ENCODE measurements at places on chromosomes 7 and 10. TPM values are rescaled to one million over a fixed set of nuclear protein-coding genes. Genes with fewer than 3 reads are reported as not detected.

Gene BEND7
- not detected for total RNA-seq

Gene MBLAC1
- total RNA-seq: 3.6 TPM

DNA sequence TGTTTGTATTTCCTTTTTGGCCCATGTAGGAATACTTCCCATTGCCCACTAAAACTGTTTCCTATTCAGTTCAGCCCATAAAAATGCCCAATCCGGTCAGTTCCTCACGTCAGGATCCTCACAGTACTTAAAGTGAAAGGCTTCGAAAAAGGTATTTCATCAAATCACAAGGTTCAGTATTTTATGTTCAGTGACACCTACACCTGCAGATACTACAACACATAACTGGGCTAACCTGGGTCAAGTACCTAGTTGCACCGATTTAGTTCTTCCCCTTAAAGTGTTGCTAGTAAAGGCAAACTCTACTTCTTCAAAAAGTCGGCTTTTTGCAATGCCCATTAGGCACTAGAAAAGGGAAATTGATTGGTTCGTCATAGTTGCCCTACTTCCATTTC is 1.1 kb downstream of the SNX13 start:
- no peaks in the 10 kb centered on the region for H3K27me3 ChIP-seq
- peak overlapping the region; percentile 97 for H3K27ac ChIP-seq
- peaks cover 48% of the 10 kb centered on the region for H3K4me1 ChIP-seq
- no peak for DNase-seq

- no peaks in the 10 kb centered on the region for H3K27me3 ChIP-seq
- H3K4me1 ChIP-seq: peaks cover 97% of the 10 kb centered on the region
- H3K4me3 ChIP-seq: peak overlapping the region; percentile 67
- H3K36me3 ChIP-seq: peaks cover 68% of the 10 kb centered on the region
- DNase-seq: no peak
Measured at GRCh38 chr10:71747551-71748523, 25.5 kb downstream of the VSIR start.

- peaks cover 4% of the 10 kb centered on the region for H3K36me3 ChIP-seq
- H3K4me3 ChIP-seq: no peak overlapping the region
- no peak overlapping the region for H3K27ac ChIP-seq
Measured at GRCh38 chr10:5991708-5992107, 14.4 kb upstream of the IL15RA start.

Gene NPY
- total RNA-seq: not detected

GRCh38 chr7:129780974-129781927 is 169.7 kb downstream of the NRF1 start:
- peak overlapping the region; percentile 76 for H3K27ac ChIP-seq
- no peak for DNase-seq
- H3K4me1 ChIP-seq: peaks cover 43% of the 10 kb centered on the region
- peak overlapping the region; percentile 68 for H3K4me3 ChIP-seq
- peaks cover 3% of the 10 kb centered on the region for H3K36me3 ChIP-seq

- H3K4me3 ChIP-seq: no peak overlapping the region
- H3K36me3 ChIP-seq: no peaks in the 10 kb centered on the region
- no peaks in the 10 kb centered on the region for H3K4me1 ChIP-seq
- no peak overlapping the region for H3K27ac ChIP-seq
Measured at GRCh38 chr7:95102662-95103061, 195.3 kb downstream of the PPP1R9A start.

DNA sequence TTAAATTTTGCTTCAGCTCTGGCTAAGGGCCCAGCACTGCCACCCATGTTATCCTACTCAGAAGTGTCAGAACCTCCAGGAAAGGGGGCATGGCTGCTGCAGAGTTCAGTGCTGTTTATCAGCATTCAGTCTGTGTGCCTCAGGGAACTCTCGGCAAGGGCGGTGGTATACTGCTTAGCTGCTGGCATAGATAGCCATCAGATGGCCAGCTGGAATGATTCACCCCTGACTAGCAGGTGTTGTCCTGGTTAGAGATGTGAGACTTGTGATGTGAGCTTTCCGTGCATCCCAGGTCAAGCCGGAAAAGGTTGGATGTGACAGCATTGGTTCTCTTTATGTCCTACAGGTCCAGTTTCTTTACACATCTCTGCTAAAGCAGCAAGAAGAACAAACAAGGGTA is 22.1 kb downstream of the CEP55 start:
- H3K4me1 ChIP-seq: no peaks in the 10 kb centered on the region
- H3K27ac ChIP-seq: no peak overlapping the region
- peaks cover 81% of the 10 kb centered on the region for H3K36me3 ChIP-seq
- no peaks in the 10 kb centered on the region for H3K27me3 ChIP-seq

DNA sequence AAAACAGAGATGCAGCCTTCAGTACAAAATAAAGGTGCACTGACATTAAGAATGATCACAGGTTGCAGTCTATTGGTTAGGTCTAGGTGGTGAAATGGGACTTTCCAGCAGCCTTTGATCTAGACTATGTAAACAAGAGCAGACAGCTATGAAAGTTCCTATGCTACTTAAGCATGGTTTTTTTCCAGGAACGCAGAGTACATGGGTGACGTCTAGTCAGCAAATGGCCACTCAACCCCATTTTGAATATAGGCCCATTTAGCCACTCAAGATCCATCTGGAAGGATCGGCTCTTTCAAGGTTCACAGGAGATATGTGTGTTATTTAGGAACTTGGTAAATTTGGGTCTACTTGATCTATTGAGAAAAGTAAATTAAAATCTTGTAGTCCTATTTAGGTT is 1424.6 kb upstream of the LRRTM3 start:
- no peak for DNase-seq
- H3K27me3 ChIP-seq: no peaks in the 10 kb centered on the region
- H3K27ac ChIP-seq: no peak overlapping the region
- no peak overlapping the region for H3K4me3 ChIP-seq
- no peaks in the 10 kb centered on the region for H3K36me3 ChIP-seq

- no peak for DNase-seq
- H3K36me3 ChIP-seq: peaks cover 16% of the 10 kb centered on the region
- no peak overlapping the region for H3K4me3 ChIP-seq
- H3K4me1 ChIP-seq: peaks cover 6% of the 10 kb centered on the region
- H3K27me3 ChIP-seq: no peaks in the 10 kb centered on the region
Measured at GRCh38 chr7:77367976-77368375, 48.2 kb downstream of the GSAP start.

Gene CYP3A4
- not detected for total RNA-seq

- no peak overlapping the region for H3K4me3 ChIP-seq
- no peak for DNase-seq
- H3K27me3 ChIP-seq: no peaks in the 10 kb centered on the region
- H3K36me3 ChIP-seq: no peaks in the 10 kb centered on the region
- no peaks in the 10 kb centered on the region for H3K4me1 ChIP-seq
- H3K27ac ChIP-seq: no peak overlapping the region
Measured at GRCh38 chr10:126518218-126519080, 130.2 kb upstream of the ADAM12 start.

Gene SPDYE16
- 0.30 TPM for total RNA-seq

Gene CALHM3
- not detected for total RNA-seq

DNA sequence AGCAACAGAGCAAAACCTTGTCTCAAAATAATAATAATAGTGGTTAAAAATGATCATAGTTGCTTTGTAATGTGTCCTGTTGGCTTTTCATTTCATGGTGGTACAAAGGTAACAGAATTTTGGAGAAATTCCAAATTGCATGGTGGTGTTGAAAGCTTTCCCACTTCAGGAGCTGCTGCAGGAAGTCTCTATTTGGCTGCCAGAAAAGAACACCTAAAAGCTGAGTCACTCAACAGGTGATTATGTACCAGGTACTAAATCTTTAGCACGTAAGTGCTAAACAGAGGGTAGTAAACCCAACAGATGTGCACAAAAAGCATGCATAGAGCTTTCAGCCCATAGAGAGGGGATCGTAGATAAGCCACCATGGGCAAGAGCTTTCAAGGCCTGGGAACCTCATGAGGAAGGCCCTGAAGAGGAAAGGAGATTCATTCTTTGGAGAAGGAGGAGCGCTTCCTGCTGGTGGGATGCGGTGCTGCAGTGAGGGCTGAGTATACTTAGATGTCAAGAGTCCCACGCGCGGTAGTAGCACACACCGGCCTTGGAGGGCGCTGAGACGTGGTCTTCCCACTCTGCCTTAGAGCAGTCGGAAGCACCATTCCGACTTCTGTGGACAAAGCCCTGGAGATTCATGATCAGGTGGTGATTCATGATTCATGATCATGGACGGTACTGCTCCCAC is 118.7 kb downstream of the RALA start:
- peaks cover 6% of the 10 kb centered on the region for H3K4me1 ChIP-seq
- no peaks in the 10 kb centered on the region for H3K27me3 ChIP-seq
- no peak overlapping the region for H3K27ac ChIP-seq
- H3K4me3 ChIP-seq: no peak overlapping the region

GRCh38 chr7:95319570-95319969 is 4.8 kb downstream of the PON1 start:
- H3K4me3 ChIP-seq: no peak overlapping the region
- peaks cover 1% of the 10 kb centered on the region for H3K4me1 ChIP-seq
- no peaks in the 10 kb centered on the region for H3K36me3 ChIP-seq
- H3K27ac ChIP-seq: no peak overlapping the region
- H3K27me3 ChIP-seq: peaks cover 2% of the 10 kb centered on the region
- DNase-seq: no peak

Gene UBE2H
- total RNA-seq: 34.9 TPM

All from activated CD4-positive, alpha-beta T cell treated with anti-CD3 and anti-CD28 coated beads, Interleukin-2, amount 10 ng/mL, durations not matched to agents 7 days and 5 days (primary cell).